ENCODE measurements at places on chromosomes 3 and 15.
A peak's percentile ranks its signal among the peaks of the same experiment; 100 is the strongest.

DNA sequence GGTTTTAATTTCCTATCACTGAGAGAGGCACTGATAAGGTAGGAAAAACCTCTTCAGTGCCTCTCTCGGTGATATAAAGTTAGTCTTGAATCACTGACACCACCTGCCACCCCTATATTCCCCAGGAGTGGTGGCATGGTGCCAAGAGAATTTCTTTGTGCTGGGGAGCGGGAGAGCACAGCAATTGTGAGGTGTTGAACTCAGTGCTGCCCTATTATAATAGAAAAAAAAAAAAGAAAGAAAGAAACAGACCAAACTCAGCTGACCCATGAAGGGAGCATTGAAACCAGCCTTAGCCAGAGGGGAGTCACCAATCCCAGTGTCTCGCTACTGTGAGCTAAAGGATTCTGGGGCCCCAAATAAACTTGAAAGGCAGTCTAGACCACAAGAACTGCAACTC lies 201.4 kb upstream of the STT3B start:
- DNase-seq: no peak

DNA sequence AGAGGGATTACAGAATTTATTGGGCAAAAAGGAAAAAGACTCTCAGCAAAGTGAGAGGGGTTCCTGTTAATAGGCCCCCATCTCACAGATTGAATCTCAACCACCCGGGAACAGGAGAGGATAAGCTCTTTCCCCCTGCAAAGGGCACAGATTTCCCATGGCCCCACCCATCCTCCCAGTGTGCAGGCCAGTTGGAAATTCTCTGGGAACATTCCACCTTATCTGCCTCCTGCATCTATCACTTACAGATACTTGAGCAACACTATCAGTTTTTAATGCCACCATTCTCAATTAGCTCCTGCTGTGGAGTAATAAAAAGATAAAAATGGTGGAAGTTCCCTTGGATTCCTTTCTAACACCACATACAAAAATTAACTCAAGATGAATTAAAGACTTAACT lies 350.0 kb upstream of the BCHE start:
- no peak for DNase-seq

DNA sequence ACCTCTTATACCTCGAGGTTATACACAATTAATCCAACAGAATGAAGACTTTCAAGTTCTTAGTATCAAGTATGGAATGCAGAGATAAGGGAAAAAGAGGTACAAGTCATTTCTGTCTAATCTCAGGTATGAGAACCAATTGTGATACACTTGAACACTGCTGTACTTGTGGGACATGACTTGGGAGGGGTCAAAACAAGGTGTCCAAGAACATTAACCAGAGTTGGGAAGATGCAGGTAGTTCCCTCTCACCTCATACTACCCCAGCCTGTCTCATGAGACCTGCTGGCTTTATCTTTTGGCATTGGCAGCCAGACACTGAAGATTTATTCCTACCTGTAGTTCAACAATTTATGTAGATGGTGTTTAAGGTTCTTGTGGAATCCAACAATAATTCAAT lies 209.7 kb downstream of the NR1D2 start:
- no peak for DNase-seq

GRCh38 chr3:83934192-83935021 lies 1024.4 kb upstream of the CADM2 start:
- no peak for DNase-seq

GRCh38 chr15:100338971-100339444 lies 2.8 kb downstream of the ADAMTS17 start:
- DNase-seq: peak; percentile 71

DNA sequence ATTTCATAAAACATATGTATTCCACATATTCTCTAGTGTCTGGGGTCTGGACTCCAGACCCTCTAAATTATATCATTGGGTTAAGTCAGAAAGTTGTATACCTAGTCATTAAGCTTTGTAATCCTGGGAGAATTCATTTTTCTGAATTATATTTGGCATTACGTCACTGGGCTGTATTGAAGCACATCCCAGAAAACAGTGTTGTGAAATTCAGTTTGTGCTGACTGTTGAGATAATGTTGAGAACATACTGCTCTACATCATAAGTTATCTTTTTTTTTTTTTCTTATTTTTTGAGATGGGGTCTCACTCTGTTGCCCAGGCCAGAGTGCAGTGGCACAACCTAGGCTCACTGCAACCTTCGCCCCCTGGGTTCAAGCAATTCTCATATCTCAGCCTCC lies 153.1 kb upstream of the STT3B start:
- DNase-seq: no peak

GRCh38 chr3:32502118-32502945 lies at the start of gene CMTM6:
TSS of gene CMTM6 (minus strand) at chr3:32502852. CDS start at chr3:32502745, 107 bp downstream.
- DNase-seq: peak; percentile 81

- DNase-seq: no peak
Observed at GRCh38 chr3:3134750-3135448, 8.2 kb downstream of the TRNT1 start.

DNA sequence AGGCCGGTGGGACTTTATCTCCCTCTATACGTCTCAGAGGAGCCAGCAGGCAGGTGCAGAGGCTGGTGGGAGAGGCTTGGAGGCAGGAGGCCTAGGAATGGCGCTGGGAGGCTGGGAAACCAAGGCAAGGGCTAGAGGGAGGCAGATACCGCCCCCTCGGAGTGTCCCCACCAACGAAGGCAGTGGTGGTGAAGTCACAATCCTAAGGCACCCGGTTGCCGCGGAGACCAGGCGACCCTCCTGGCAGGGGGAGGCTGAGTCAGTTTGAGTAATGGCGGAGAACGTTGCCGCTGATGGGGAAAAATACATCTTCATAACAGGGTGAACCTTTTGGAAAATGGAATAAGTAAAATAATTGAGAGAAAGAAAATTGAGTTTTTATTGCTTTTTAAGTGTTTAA lies 29.9 kb upstream of the CACNA2D2 start:
- DNase-seq: no peak

DNA sequence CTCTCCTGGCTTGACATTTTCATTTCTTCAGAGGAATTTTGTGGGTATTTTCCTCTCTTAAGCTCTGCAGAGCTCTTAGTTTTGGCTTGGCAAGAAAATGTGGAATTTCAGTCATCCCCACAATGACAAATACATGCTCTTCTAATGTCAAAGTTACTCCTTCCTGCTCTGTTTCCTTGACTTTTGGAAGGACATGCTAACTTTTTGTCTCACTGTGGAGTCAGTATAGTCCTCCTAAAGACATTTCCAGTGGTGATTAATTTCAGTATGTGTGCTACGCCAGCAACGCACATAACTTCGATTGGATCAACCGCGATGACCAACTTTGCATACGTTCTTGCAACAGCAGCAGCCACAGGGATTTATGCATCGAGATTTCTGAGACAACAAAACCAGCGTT lies 13.3 kb downstream of the EBLN2 start:
- no peak for DNase-seq

- no peak for DNase-seq
Observed at GRCh38 chr15:90234096-90234988, at the start of gene GDPGP1. TSS of gene GDPGP1 (plus strand) at chr15:90234209. CDS start at chr15:90240909, 6,700 bp downstream.

GRCh38 chr3:125278155-125278554 lies 65.6 kb upstream of the SLC12A8 start:
- no peak for DNase-seq

- DNase-seq: peak; percentile 71
Observed at GRCh38 chr15:85706779-85707518, 87.8 kb downstream of the KLHL25 start.

GRCh38 chr3:175349168-175349567 lies 490.0 kb downstream of the NAALADL2 start:
- DNase-seq: peak; percentile 67

DNA sequence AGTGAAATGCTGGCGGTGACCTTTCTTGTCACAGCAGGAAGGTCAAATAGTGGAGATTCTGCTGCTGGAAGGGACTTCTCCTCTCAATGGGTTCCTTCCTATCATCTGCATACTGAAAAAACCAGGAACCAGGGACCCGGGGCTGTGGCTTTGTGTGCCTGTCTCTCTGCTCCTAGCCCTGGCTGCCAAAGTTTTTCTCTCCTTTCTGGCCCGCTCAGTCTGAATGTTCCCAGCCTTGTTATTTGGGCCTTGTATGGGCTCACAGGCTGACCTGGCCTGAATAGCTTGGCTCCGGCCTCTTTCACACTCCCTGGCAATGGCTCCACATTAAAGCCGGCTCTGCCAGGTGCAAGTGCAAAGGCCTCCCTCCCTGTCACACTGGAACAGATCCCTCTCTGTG lies 94.7 kb downstream of the LRIG1 start:
- no peak for DNase-seq

DNA sequence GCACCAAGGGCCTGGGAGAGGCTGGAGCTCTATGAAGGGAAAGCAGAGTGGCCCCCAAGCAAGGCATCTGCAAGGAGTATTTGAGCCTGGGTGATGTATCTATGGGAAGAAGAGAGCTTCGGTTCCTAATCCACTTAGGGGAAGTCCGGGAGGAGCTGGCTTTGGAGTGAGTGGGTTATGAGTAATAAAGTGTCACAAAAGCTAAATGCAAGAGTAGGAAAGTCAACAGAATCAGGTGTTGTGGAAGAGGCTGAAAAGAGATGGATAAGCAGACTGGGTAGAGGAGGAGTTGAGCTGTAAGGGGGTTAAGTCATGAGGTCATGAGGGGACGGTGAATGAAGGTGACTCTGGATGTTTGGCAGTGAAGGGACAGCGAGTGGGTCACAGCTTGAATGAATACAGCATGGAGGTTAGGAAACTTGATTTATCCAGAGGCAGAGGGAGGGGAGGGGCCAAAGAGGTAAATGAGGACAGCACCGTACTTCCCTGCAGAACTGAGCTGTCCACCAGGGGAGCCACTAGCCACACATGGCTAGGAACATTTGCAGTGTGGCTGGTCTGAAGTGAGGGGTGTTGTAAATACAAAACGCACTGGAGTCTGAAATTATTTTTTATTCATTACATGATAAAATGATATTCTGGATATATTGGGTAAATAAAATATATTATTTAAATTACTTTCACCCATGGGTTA lies 83.3 kb downstream of the ADCY5 start:
- DNase-seq: peak; percentile 27

DNA sequence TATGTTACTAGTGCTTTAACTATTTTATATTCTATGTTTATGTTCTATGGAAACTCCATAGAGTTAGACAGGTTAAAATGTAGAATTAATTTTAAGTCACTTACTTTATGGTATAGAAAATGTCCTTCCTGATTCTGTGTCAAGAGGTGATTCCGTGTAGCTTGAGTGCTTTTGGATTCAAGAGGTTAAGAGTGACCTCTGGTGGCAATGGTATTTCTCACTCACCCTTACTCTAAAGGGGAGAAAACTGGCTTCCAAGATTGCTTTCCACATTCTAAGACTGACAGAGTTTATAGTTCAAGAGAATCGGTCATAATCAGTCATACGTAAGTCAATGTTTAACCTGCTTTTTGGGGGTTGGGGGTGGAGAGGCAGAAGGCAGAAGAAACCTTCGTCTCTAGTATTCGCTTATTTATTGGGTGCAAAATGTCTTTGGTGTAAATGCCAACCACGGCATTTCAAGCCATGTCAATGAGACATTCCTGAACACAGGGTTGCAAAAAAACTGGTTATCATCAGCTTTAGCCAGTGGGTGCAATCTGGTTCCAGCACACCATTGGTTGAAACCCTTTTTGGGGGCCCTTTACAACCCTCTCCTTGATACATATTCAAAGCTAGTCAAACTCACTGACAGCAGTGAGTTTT lies 92.0 kb upstream of the VGLL3 start:
- DNase-seq: peak; percentile 38

DNA sequence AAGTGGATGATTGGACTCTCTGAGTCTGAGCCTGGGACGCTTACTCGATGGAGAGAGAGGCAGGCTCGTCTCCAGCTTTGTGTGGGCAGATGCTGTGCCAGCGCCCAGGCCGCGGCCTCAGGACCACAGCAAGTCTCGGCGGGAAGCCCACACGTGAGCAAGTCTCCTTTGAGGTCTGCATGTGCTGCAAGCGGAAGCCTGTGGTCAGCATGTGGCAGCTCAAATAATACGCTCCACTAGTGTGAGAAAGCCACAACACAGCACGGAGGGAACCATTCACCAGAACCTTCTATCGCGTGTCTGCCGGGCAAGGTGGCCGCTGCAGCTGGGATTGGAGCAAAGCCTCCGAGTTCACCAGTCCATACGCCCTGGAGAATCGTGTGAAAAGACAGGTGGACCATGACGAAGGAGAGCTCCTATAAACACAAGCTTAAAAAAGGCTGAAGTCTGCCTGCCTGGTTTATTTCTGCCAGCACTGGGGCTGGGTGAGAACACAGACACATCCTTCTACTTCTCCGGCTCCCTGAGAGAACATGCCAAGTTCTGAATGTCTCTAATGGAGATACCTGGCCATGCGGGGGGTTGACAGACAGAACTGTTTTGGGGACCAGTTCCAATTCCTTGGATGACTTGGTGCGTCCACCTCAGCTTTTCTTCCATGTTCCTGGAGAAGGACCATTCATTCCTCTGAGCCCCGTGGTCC lies 82.0 kb upstream of the LRIG1 start:
- DNase-seq: peak; percentile 68

DNA sequence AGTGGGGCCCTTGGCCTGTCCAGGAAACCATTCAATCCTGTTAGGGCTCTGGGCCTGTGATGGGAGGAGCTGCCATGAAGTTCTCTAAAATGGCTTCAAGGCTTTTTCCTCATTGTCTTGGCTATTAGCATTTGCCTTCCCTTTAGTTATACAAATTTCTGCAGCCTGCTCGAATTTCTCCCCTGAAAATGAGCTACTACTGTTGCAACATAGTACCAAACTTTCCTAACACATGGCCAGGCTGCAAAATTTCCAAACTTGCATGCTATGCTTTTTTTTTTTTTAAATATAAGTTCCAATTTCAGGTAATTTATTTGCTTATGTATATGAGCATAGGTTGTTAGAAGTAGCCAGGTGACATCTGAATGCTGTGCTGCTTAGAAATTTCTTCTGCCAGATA lies 560.8 kb upstream of the TBL1XR1 start:
- no peak for DNase-seq

DNA sequence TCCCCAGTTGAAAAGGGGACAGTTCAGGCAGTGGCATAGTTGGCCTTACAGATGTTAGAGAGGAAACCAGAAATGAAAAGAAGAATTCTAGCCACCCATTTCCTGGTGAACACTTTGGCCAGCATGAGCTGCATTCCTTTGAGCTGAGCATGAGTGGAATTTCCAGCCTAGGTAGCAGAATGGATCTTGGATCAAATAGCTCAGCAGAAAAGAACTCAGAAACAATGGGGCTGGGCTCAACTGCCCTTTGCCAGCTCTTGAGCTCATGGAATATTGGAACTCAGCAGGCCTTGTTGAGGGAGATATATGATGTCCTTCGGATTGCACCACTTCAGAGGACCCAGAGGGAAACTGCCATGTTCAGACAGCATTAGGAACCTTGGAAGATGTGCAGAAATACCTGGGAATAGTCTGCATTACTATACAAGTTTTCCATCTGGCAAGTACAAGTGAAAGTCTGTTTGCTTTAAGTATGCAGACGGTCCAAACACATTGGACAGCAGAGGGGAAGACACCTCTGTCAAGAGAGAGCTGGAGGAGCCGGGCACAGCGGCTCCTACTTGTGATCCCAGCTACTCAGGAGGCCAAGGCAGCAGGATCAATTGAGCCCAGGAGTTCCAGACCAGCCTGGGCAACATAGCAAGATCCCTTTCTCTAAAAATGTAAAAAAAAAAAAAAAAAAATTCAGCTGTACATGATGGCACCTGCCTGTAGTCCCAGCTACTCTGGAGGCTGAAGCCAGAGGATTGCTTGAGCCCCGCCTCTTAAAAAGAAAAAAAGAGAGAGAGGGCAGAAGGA lies 3.1 kb upstream of the CDV3 start:
- no peak for DNase-seq

GRCh38 chr15:70507772-70508371 lies 255.5 kb downstream of the UACA start:
- DNase-seq: peak; percentile 33

GRCh38 chr15:41782371-41783282 lies 8.3 kb downstream of the MAPKBP1 start:
- peak; percentile 77 for DNase-seq

GRCh38 chr3:175977968-175978752 lies 1119.0 kb downstream of the NAALADL2 start:
- DNase-seq: no peak
